NK-92 treated with Interleukin-12 subunit alpha and Interleukin-12 subunit beta, amount 100 ng/mL, for 24 hours (cell line): ENCODE measurements at places on chromosomes 11 and 22.

- no peak for DNase-seq
These were observed 84.6 kb upstream of the LDLRAD3 start for GRCh38 chr11:35859301-35859700.

GRCh38 chr22:27466229-27466628 is 335.3 kb downstream of the MN1 start:
- no peak for DNase-seq

- no peak for DNase-seq
These were observed at the start of gene SLC22A6 for GRCh38 chr11:62984451-62984991. Gene SLC22A6, minus strand, starts transcription at chr11:62984967. Its CDS starts 277 bp downstream, at chr11:62984690.

DNA sequence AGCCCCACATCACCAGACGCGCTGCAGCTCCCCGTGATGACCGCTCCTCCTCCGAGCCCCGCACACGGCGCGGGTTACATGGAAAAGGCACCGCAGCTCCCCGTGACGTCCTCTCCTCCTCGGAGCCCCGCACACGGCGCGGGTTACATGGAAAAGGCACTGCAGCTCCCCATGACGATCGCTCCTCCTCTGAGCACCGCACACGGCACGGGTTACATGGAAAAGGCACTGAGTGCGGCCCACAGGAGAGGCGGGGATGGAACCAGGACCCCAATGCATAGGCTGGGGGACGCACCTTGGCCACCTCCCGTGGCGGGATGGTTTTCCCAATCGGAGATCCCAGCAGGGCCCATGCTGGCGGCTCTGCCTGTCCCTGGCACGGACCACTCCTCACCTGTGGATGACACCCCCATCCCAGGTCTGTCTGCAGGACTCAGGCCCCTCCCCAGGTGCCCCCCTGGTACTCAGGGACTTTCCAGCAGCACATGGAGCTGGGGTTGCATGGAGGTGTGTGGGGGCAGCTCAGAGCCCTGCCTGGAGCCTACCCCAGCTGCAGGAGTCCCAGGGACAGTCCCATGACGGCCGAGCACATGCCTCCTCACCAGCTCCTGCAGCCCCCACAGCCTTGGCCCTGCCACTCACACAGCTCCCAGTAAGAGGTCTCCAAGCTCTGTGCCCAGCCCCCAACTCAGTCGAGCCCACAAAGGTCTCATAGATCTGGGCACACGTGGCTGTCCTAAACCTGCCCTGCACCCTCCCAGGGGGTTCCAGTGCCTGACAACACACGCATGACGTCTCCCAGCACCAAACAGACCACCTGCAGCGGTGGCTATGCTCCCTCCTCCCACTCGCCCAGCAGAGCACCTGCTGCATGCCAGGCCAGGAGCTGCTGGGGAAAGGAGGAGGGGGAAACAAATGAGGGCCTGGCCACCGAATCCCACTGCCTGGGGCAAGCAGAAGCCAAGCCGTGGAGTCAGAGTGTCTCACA is 166.6 kb downstream of the BRD1 start:
- no peak for DNase-seq

- no peak for DNase-seq
These were observed 90.0 kb downstream of the SBF2 start for GRCh38 chr11:10204021-10204420.

DNA sequence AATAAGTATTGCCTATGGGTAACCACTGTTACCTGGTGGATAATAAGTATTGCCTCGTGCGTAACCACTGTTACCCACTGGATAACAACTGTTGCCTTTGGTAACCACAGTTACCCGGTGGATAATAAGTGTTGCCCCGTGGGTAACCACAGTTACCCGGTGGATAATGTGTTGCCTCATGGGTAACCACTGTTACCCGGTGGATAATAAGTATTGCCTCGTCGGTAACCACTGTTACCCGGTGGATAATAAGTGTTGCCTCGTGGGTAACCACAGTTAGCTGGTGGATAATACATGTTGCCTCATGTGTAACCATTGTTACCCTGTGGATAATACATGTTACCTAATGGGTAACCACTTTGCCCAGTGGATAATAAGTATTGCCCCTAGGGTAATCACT is 9.8 kb upstream of the NXPE4 start:
- DNase-seq, result no peak

DNA sequence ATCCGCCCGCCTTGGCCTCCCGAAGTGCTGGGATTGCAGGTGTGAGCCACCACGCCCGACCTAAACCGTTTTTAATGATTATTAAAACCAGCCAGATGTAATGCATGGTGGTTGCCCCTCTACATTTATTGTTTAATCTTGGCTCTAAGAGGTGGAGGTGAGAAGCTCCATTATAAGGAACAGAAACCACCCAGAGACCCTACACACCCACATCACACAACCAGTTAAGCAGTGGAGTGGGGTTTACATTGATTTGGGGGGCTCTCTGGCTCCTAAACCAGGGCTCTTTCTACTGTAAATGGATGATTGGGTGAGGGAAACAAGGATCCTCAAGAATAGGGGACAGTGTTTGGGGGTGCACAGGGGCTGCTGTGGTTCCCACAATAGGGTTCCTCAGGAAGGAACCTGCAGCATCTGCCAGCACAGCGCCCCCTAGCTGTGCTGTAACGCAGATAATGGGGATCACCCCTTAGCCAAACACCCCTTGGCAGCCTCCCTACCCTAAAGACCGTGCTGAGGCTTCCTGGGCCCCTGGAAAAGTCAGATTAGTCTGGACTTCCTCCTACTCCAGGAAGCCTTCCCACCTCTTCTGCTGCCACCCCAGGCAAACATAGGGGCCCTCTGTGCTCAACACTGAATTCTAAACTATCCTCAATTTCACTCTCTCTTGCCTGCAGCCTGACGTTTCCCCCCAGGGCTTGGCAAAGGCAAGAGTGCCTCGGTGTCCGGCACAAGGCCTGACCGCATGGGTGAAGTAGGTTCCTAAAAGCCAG is 2.4 kb downstream of the MPST start:
- peak; percentile 20 for DNase-seq

DNA sequence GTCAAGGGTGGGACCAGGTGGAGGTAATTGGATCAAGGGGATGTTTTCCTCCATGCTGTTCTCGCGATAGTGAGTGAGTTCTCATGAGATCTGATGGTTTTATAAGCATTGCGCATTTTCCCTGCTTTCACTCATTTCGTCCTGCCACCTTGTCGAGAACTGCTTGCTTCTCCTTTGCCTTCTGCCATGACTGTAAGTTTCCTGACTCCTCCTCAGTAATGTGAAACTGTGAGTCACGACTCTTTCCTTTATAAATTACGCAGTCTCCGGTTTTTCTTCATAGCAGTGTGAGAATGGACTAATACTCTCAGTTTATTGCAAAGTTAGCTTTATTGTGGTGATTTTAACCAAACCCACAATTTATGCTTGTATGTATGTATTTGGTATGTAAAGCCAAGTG is 878.5 kb upstream of the ANO3 start:
- DNase-seq, result no peak

GRCh38 chr22:33012833-33013450 is 45.2 kb downstream of the SYN3 start:
- DNase-seq, result no peak

DNA sequence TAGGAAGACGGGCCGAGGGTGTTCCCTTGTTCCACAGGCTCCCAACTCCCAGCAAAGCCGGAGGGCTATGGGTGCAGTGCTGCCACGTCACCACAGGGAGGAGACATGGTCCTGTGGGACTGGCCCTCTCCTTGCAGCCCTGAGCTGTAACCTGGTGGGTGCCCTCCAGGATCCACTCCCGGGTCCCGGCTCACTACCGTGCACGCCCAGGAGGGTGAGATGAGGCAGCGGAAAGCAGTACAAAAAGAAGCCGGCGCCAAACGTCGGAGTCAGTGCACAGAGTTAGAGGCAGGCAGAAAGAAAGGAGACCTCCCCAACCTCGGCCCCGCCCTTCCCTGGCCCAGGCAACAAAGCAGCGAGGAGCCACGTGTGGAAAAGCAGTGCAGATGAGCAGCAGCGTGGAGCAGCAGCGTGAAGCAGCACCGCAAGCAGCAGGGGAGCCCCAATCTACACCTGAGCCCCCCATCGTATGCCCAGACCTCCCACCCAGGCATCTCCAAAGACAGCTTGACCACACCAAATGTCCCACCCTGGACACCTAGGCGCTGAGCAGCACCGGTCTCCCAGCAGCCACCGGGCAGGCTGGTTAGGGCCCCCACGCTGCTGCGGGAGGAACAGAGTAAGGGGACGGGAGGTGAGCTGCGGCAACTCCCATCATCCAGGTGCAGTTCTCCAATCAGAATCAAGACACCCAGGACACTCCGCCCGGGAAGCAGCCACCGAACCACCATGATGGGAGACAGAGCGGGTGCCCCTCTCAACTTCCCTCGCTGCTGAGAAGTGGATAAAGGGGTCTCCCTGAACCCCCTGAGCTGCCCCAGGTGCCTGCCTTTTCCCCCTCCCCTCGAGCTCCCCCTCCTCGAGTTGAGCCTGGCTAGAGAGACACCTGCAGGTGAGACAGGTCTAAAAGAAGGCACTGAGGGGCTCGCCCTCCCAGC is 28.8 kb downstream of the IGSF9B start:
- DNase-seq, result peak; percentile 20

GRCh38 chr11:119373921-119374631 is 7.4 kb downstream of the USP2 start:
- peak; percentile 33 for DNase-seq

DNA sequence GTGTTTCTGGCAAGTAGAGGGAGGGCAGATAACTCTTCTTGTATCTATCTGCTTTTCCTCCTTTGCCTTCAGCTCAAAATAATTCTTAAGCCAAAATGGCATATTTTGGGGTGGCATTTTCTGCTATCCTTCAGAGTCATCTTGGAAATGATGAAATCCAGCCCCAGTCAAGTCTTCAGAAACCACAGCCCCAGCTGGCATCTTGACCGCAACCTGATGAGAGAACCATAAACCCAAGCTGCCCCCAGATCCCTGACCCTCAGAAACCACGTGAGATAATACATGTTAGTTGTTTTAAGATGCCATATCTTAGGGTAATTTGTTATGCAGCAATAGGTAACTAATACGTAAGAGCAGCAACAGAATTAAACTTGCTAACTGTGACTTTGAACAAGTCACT is 15.1 kb upstream of the PAMR1 start:
- no peak for DNase-seq

GRCh38 chr22:19524170-19525115 is at the start of gene CLDN5:
Gene CLDN5, minus strand, starts transcription at chr22:19524410. Its CDS starts 155 bp downstream, at chr22:19524255.
- no peak for DNase-seq

GRCh38 chr22:49012712-49013395 is 814.8 kb downstream of the BRD1 start:
- no peak for DNase-seq

GRCh38 chr11:75056814-75057213 is 39.9 kb downstream of the OR2AT4 start:
- DNase-seq, result no peak

DNA sequence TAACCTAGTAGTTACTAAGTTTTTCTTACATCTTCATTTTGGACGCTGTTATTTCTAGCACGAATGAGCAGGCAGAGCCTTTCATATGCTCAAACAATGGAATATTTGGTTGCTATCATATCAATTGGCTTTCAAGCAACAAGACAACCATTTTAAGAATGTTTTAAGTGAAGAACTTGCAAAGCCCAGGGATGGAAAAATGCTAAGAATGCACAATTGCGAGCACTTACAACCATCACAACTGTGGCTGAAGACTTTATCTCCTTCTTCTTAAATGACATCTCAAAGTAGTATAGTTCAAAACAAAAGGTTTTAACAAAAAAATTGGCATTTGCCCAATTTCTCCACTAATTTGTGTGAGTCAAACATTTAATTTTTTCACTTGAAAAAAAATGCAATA is 8.3 kb upstream of the MMP1 start:
- DNase-seq, result no peak

DNA sequence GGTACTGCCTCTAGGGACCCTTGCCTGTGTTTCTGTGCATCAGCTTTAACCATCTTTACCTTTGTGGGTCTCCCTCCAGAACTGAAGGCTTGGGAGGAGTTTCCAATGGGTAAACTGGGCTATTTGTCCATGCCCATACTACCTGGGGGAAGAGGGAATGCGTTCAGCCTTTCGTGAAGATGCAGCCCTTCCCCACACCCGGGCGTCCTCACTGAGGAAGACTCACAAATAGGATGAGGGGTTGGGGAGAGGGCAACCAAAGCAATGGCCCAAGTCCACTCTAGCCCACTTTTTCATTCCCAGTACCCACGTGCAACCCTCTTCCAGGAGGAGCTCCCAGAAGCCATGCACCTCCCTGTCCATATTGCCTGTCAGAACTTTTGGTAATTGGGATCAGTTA is 61.8 kb upstream of the ADA2 start:
- DNase-seq, result no peak

GRCh38 chr11:125085301-125086081 is 22.4 kb downstream of the SLC37A2 start:
- no peak for DNase-seq

- no peak for DNase-seq
These were observed 71.5 kb downstream of the SIK3 start for GRCh38 chr11:117026593-117027330.

- DNase-seq, result no peak
These were observed 815.9 kb downstream of the KCNA4 start for GRCh38 chr11:29200791-29201562.

DNA sequence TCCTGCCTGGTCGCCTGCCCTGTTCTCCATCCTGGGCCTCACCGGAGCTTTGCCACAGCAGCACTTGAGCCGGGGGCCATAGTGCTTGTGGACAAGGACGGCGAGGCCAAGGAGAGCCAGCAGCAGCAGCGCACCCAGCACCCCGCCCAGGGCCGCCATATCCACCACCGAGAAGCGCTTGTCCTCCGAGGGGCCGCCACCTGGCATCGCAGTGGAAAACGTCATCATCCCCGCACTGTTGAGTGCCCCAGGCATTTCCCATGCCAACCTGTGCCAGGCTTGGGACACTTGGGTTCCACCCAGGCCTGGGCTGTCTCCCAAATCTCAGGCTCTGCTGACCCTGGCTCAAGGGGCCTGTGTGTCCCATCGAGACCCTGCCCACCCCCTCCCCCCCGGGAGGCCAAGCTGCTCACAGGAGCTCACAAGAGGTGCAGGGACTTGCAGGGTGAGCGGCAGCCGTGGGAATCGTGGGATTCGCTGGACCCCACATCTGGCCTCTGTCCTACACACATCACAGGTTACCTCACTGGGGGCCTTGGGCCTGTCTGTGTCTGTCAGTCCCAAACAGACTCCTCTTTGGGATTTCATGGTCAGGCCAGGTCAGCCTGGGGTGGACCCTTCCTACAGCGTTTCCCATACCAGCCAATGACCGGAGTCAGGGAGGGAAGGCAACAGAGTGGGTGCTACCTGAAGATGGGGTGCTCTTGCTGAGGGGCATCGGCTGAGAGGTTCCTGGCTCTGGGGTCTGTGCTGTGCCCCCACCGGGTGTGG is 2.3 kb upstream of the IRF7 start:
- DNase-seq, result no peak

GRCh38 chr22:19187716-19188563 is 9.4 kb upstream of the SLC25A1 start:
- DNase-seq, result no peak
